ENCODE measurements at places on chromosomes 5 and 9.

GRCh38 chr5:155564541-155564940 lies 551.0 kb downstream of the KIF4B start:
- no peak for DNase-seq

DNA sequence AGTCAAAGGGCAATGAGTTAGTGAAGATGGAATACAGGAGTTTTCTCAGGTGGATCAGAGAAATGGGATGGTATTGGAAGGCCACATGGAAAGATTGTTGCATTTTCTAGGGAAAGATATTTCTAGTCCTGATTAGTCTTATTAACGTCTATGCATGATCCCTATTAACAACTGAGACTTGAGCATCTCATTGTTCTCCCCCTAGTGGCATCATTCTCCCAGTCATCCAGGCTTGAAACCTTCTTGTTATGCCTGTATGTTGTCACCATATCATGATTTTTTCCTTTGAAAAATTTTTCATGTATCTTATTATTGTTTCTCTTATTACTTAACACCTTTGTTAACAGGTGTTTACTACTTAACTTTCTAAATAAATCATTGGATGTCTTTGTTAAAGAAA lies 34.4 kb downstream of the KIF2A start:
- no peak for DNase-seq

DNA sequence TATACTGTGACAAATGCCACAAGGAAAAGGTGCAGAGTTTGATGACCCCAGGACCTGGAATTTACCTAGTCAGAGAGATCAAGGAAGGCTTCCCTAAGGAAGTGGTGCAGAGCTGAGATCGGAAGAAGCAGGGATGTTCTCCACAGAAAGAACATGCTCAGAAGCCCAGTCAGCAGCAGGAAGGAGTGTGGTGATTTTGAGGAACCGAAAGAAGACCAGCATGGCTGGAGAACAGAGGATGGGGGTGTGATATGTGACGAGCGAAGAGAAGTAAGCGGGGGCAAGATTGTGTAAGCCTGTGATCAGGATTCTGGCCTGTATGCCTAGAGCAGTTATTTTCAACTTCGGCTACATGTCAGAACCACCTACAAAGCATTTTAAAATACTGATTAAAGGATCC lies 18.7 kb upstream of the PIK3R1 start:
- DNase-seq: no peak

GRCh38 chr9:107351382-107352045 lies 68.4 kb downstream of the RAD23B start:
- DNase-seq: no peak
